ENCODE measurements at places on chromosomes 16 and 17.

DNA sequence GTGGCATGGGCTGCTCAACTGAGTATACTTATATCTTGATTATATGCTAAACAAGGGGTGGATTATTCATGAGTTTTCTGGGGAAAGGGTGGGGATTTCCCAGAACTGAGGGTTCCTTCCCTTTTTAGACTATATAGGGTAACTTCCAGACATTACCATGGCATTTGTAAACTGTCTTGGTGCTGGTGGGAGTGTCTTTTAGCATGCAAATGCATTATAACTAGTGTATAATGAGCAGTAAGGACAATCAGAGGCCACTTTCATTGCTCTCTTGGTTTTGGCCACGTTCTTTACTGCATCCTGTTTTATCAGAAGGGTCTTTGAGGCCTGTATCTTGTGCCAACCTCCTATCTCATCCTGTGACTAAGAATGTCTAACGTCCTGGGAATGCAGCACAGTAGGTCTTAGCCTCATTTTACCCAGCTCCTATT lies 12.0 kb downstream of the PRR11 start:
- DNase-seq: no peak

- no peak for DNase-seq
Observed at GRCh38 chr16:11725457-11725856, 17.2 kb downstream of the TXNDC11 start.

DNA sequence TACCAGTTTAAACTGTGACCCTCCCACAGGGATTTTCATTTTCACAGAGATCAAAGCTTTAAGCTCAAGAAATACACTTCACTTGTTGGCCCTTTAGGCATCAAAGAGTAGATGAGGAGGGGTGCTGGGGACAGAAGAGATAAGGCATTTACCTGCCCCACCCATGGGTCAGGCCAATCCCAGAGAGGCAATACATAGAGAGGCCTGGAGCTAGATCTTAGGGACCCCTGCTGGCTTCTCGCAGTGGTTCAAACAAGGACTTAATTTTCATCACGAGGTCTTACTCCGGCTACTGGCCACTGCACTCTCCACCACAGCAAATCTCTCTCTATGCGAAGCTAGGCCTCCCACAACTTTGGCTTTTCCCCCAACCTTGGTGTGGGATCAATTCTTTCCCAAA lies 46.6 kb downstream of the NOG start:
- DNase-seq: no peak

- no peak for DNase-seq
Observed at GRCh38 chr17:82256242-82256885, 17.1 kb downstream of the CSNK1D start.

DNA sequence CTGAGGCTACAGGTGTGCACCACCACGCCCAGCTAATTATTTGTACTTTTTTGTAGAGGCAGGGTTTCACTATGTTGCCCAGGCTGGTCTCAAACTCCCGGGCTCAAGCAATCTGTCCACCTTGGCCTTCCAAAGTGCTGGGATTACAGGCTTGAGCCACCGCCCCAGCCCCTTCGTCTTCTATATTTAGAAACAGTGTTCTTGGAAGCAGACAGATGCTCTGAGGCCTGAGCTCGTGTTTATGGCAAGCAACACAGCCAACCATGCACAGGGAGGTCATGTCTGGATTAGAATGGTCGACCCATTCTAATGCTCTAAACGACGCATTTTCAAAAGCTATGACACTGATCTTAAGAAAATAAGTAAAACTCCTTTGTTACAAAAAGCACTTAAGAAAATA lies 16.6 kb downstream of the TMEM204 start:
- no peak for DNase-seq

GRCh38 chr17:33292201-33292980 lies 704 bp downstream of the ASIC2 start:
- no peak for DNase-seq

DNA sequence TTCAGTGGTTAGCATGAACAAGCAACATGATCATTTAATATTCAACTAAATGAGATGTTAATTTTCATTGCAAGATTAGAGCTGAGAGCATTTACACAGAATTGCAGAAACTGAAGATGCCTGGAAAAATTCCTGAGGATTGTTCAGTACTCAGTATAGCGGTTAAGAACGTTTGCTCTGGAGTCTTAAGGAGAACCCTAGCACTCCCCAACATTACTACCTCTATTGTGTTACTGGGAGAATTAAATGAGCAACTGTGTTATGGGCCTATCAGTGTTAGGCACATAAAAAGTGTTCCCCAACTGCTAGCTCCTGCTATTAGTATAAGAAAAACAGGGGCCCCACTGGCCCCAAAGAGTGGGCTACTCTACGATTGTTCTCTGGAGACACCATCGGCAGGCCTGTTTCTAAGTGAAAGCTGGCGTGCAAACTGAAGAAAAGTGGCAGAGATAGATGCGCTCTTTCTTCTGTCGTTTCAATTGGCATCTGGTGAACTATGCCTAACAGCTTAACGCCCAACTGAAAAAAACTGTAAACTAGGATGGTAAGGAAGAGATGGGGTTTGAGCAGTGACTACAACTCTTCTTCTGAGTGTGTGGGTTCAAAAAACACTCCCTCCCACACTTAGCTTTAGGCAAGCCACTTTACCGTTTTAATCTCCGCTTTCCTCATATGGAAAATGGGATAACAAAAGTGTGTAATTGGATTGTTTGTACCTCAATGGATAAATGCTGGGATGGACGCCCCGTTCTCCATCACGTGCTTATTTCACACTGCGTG lies 1.3 kb downstream of the CDR2 start:
- no peak for DNase-seq

GRCh38 chr17:63434951-63435571 lies 11.0 kb downstream of the CYB561 start:
- no peak for DNase-seq

DNA sequence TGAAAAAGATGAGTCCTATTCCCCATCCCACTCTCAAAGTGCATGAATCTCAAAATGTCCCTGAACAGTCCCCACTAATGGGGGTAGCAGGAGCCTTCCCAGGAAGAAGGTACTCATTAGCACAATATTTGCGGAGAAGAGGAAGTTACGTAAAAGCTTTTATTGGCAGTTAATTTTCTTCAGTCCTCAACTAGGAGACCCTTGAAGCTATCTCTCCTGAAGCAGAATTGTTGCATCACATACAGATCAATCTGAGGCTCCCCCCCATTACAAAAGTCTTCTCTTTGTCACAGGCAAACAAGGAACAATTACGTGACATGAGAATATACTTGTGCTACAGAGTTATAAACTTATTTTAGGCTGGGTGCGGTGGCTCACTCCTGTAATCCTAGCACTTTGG lies 14.2 kb downstream of the SLFN12L start:
- no peak for DNase-seq

- no peak for DNase-seq
Observed at GRCh38 chr17:17887752-17888304, 51.0 kb upstream of the SREBF1 start.

DNA sequence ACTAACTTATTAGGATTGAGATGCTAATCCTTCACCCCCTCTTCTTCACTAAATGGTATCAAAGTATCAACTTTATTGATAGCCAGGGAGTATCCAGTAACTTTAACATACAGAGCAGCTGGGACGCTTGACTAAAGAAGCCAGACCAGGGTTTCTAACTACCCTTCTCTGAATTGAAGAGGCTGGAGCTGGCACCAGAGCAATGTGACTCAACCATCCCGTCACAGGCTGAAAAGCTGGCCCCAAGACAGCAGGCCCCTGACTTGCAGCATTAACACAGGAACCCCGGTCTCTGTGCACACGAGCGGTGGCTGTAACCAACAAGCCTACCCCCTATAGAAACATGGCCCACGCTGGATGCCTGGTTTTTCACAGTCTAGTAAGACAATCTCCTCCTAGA lies 59.8 kb downstream of the ANKFN1 start:
- DNase-seq: no peak

GRCh38 chr17:42053731-42054500 lies 3.5 kb upstream of the C17orf113 start:
- DNase-seq: no peak

DNA sequence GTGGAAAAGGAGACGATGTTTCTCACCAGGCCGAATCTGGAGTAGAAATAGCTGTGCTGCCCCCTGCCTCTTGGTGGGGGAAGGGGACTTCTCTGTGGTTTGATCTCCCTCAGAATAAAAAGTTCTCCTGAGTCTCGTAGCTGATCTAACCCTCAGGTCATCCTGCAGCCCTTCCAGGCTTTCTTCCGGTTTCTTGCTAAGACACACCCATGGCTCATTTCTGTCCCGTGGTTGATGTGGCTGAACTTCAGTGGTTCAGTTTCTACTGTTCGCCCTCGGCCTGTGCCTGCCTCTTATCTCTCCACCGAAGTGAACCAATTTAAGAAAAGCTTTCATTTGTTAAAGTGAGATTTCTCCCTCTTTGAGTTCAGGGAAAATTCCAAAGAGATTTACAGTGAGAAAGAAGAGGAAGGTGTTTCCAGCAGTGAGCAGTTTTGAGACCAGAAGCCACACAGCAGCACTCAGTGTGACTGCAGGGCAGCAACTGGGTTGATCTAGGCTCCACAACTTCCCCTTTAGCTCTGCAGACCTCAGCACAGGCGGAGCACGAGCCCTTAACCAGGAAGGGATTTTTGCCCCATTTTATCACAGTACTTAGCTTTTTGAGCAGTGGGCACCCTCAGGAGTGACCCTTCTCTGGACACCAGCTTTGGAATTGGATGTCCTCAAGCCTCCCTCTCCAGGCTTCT lies 34.9 kb upstream of the CACNG5 start:
- DNase-seq: no peak

- DNase-seq: no peak
Observed at GRCh38 chr16:4140652-4141051, 24.4 kb upstream of the ADCY9 start.

DNA sequence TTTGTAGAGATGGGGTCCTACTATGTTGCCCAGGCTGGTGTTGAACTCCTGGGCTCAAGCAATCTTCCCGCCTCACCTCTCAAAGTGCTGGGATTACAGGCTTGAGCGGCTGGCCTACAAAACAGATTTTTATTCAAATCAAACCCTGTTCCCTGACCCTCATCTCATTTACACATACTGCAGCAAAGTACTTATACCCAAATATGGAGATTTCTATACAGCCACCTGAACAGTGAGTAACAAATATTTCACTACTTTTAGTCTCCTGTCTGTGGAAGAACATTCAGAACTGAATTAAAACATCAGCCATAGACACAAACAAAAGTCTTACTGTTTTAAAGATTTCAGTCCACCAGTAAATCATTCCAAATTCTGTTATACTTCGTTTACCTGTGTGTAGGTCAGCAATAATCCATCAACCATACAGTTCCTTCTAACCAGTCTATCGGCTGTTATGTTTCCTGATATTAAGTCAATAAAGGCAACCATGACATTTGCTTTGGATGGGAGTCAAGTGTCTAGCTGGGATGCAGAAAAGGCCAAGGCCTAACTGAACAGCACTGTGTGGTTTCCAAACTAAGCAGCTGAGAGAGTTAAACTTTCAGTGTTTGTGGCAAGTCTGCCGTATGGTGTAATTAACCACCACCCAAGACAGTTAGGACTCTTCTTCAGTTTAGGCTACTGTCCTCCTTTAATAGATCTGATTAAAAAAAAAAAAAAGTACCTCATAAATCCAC lies 22.3 kb downstream of the ERN1 start:
- DNase-seq: no peak

DNA sequence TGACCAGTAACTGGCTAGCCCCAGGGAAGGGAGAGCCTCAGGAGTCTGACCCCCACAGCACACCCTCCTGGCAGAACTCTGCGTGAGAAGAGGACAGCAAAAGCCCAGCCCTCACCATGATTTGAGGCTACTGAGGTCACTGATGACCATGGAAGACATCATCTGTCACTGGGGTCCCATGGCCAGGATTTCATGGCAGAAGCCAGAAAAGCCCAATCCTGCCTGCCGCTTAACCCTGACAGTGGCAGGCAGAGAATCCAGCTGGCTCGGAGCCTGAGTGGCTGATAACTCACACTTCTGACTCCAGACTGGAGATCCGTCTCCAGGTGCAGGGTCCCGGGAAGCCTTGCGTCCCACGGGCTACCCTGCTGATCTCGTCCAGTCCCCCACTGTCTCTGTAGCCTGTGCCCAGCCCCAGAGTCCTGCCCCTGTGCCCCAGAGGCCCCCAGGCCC lies 17.5 kb downstream of the GRIN2C start:
- no peak for DNase-seq

DNA sequence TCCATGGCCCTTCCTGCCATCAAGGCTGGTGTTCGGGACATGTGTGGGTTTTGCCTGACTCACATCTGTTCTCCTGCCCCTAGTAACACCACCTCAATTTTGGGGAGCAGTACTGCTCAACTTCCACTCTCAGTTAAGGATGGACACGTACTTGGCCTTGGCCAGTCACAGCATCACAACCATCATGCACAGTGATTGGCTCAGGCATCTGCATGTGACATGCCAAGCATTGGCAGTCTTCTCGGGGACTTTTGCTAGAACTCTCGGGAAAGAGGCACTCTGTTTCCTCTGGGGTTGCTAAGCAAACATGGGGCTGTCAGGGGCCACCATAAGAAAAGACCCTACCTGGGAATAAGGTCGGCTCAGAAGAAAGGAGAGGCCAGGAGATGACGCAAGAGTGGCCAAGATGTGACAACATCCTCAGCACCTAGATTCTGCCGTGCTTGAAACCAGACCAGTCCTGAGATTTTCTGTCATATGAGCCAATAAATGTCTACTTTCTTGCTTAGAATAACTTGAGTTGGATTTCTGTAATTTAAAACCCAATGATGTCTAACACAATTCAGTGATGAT lies 11.9 kb upstream of the KDM8 start:
- no peak for DNase-seq

- DNase-seq: no peak
Observed at GRCh38 chr16:18834864-18835263, 33.5 kb upstream of the ARL6IP1 start.

- DNase-seq: no peak
Observed at GRCh38 chr17:57879437-57880085, 29.7 kb upstream of the MRPS23 start.

DNA sequence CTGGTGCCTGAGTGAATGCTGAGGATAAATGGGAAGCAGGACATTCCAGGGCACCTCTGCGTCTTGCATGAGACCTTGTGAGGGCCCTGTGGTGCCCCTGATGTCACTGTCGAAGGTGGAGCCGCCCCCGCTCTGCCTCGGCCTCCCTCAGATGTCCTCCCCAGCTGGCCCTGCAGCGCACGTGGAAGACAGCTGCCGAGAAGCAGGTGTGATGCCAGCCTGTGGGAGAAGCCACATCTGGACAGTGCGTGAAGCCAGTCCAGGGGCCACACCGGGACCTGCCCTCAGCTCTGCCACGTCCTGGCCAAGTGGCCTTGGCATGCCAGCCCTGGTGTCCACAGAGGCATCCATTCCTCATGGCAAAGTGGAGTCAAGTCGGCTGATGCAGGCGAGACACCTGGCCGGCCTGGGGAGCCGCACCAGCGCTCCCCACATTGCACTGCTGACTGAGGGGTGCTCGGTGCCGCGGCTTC lies 21.6 kb upstream of the METRNL start:
- DNase-seq: no peak

DNA sequence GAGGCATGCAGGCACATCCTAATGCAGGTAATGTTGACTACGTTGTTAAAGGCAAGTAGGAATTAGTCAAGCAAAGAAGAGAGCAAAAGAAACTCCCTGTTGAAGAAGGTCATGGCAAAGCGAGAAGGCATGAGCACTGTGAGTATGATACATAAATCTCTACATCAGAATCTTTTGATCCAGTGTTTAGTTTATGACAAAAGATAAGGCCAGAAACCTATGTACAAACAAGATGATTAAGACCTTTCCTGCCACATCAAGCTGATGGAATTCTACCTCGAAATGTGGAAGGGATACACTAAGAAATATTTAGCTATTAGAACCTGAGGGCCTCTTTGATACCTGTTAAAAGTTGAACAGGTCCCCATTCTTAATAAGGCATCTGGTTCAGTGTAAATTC lies 20.2 kb downstream of the SYCE1L start:
- DNase-seq: no peak
